ENCODE measurements at places on chromosomes 2 and 18.

DNA sequence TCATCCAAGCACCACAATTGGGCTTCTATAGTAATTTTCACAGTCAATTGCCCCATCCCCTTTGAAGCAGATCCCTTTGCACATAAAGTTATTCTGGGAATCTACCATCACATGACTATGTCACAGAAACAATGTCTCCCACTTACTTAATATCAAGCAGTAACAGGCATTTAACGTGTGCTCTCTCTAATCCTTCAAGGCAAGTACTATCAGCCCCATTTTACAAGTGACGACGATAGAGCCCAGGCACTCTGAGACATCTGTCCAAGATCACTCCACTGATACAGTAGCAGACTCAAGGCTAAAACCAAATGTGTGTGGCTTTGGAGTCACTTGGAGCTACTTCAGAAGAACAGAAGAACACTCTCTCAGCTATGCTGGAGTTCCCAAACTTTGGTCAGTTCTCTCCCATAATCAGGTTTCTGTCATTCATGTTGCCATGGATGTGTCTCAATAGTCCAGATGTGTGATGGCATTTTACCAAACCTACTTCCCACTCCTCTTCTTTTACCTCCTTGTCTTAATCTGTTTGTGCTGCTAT is 39.7 kb downstream of the PID1 start:
- DNase-seq: no peak

DNA sequence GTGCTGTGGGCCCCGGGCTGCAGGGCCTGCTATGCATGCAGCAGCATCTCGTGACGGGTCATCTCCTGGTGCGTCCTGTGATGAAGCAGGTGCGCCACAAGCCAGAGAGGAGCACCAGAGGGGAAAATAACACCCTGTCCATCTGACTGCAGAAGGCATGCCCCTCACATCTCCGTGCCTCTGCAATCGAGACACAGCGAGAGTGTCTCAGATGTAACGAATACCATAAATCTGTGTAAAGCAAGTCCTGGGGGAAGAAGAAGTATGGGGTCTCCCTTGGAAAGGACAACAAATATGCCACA is 137.5 kb downstream of the PTGR3 start:
- no peak for DNase-seq

DNA sequence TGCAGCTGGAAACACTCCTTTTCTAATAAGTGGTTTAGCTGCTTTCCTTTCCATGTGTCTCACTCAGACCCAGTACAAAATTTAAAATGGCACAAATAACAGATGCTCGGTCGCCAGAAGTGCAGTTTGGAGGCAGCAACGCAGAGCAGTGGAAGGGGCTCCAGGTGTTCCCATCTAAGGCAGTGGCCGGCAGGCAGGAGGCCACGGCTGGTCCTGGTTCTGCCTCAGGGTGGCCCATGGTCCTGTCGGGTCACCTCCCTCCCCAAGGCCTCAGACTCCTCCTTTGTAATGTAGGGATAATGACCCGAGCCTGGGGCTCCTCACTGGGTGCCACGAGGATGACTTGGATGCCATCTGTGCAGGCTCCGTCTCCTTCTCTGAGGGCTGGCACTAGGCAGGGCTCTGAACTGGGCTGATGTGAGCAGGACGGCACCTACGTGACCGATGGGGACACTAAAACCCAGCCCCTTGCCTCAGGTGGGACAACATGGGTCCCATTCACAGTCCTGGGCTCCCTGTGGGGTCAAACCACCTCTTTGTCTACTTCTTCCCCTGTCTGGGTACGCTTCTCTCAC is 80.9 kb upstream of the SLC66A3 start:
- no peak for DNase-seq

GRCh38 chr2:62774555-62775366 is 69.2 kb downstream of the EHBP1 start:
- DNase-seq: no peak

- DNase-seq: no peak
Observed at GRCh38 chr2:102483086-102483485, 10.1 kb downstream of the SLC9A4 start.

GRCh38 chr2:109031476-109032228 is 42.6 kb upstream of the EDAR start:
- peak; percentile 18 for DNase-seq

DNA sequence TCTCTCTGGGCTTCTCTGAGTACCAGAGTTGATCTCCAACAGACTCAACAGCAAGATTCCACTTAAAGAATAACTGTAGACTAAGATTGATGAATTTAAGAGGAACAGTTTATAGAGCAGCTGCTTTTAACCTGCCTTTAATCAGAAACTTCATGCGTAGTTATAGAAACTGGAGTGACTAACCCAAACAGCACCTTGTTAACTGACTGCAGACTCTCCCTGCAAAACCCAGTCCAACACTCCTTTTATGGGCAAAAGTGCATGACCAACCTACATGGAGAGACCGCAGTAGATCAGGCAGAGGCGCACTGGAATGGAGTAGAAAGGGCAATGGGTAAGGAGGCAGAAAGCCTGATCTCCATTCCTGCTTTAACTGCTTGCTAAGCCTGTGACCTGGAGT is 110.6 kb downstream of the NRP2 start:
- DNase-seq: no peak

GRCh38 chr2:70498528-70498927 is 55.1 kb downstream of the TGFA start:
- DNase-seq: no peak

- no peak for DNase-seq
Observed at GRCh38 chr2:30984148-30984547, 154.1 kb downstream of the GALNT14 start.

DNA sequence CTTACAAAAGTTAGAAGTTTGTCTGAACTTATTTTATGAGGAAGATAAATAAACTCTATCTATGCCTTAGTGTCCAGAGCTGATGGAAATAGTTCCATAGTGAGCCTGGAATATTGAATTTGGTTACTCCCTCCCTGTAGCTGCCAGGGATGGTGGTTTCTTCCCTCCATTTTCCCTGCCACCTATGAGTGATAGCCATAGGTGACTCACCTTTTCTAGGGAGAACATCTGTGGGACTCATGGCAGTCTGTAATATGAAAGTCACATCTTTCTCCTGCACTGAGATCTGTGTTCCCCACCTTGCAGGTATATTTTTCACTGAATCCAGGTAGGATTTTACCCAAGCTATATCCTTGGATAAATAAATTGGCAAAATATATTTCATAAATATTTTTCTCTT is 148.8 kb downstream of the TPGS2 start:
- no peak for DNase-seq

- DNase-seq: no peak
Observed at GRCh38 chr2:96161898-96162297, 16.7 kb upstream of the DUSP2 start.

GRCh38 chr2:223696719-223697118 is 94.6 kb upstream of the SCG2 start:
- no peak for DNase-seq

- peak; percentile 12 for DNase-seq
Observed at GRCh38 chr2:100321179-100321865, 979 bp downstream of the LONRF2 start.

DNA sequence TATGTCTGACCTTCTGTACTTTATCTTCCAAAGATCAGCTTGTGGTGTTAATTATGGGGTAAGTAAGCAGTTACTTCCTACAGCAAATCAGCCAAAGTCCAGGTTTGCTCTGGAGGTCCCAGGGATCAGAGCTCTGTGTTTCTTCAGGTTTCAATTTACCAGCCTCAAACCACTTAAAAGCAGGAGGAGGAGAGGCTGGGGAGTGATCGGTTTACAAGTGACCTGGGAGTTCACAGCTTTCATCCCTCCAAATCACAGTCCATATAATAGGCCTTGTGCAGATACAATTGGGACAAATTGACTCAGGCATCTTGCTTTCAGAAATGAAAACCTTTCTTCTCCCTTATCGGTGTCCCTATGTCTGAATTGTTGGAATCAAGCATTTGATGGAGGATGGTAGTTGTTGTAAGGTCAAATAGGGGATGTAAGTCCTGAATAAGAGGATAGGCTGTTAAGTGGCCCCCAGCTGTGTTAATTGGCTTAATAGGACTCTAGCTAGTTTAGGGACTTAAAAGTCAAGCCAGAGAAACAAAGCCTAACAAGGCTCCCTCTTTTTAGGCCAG is 188.0 kb upstream of the NT5C1B start:
- DNase-seq: no peak
